Naive thymus-derived CD8-positive, alpha-beta T cell (primary cell): ENCODE measurements at places on chromosomes 12 and 14. TPM values are rescaled to one million over a fixed set of nuclear protein-coding genes. Genes with fewer than 3 reads are reported as not detected.
A peak's percentile ranks its signal among the peaks of the same experiment; 100 is the strongest.

GRCh38 chr14:105185973-105186372 is 4.9 kb upstream of the NUDT14 start:
- DNase-seq = no peak

DNA sequence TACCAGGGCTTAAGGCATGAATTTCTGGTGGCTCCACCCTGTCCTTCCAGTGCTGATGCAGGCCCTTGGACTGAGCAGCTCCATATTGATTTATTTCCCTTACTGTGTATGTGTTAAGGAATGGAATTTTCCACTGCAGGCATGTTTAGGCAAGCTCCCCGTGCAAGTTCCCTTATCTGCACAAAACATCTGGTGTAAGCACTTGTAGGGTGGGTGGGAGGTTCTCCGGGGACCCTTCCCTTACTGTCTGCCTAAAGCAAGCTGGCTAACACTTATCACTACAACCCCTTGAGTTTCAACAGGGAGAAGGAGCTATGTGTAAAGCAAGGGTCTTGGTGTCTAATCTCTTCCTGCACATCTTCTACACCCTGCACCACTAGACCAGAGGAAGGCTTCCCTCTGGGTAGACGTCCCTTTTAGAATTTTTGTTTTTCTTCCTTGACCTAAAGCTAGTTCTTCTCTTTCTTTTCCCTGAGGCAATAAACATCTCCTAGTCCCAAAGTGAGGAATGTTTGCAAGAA is 22.0 kb upstream of the DRAM1 start:
- DNase-seq = no peak

- DNase-seq = no peak
Measured at GRCh38 chr12:6463858-6464257, 6.6 kb downstream of the VAMP1 start.

- DNase-seq = peak; percentile 83
Measured at GRCh38 chr14:89618811-89619551, 201.9 kb upstream of the FOXN3 start.

- no peak for DNase-seq
Measured at GRCh38 chr12:2876431-2877046, 435 bp downstream of the FOXM1 start.

DNA sequence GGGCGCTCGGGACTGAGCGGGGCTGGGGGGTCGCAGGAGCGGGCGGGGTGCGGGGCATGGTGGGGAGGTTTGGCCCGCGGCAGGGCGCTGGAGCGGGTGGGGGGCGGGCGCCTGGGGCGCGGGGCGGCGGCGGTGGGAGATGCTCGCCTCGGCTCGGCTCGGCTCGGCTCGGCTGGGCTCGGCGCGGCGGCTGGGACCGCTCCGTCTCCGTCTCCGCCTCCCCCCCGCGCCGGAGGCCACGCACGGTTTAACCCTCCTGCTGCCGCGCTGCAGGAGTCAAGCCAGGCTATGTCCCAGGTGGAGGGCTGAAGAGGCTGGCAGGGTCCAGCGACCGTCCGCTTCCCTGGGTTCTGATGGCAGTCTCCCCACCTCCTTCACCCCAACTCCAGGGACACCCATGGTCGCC is at the start of gene PIANP:
PIANP (minus strand) TSS at position 170 of the 406 bp plus-strand sequence. CDS start 2,754 bp downstream, outside the sequence.
- DNase-seq = peak; percentile 62

- no peak for DNase-seq
Measured at GRCh38 chr12:59859171-59859510, 263.3 kb downstream of the SLC16A7 start.

DNA sequence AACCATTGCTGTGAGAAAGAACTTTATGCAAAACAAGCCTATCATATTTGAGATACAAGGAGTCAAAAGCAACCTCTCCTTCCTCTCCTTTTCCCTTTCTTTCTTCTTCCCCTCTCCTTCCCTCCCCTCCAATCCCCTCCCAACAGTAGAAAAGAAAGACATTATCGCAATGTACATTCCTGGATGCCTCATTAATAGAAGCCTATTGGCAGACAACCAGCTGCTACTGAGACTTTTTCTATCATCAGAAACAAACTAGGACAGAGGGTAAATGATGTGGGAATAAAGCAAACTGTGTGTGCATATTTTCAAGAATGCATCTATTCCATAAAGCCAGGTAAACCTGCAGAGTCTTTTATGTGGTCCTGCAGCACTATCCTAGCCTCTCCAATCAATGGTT is 237.2 kb downstream of the ITPR2 start:
- no peak for DNase-seq

The LPCAT3 gene
- 18.5 TPM for total RNA-seq

The FAM186B gene
- total RNA-seq = 0.31 TPM
